Spleen (tissue), 13 donors: ENCODE measurements at places on chromosomes 3 and 15. TPM values are rescaled to one million over a fixed set of nuclear protein-coding genes. Genes with fewer than 3 reads are reported as not detected.

DNA sequence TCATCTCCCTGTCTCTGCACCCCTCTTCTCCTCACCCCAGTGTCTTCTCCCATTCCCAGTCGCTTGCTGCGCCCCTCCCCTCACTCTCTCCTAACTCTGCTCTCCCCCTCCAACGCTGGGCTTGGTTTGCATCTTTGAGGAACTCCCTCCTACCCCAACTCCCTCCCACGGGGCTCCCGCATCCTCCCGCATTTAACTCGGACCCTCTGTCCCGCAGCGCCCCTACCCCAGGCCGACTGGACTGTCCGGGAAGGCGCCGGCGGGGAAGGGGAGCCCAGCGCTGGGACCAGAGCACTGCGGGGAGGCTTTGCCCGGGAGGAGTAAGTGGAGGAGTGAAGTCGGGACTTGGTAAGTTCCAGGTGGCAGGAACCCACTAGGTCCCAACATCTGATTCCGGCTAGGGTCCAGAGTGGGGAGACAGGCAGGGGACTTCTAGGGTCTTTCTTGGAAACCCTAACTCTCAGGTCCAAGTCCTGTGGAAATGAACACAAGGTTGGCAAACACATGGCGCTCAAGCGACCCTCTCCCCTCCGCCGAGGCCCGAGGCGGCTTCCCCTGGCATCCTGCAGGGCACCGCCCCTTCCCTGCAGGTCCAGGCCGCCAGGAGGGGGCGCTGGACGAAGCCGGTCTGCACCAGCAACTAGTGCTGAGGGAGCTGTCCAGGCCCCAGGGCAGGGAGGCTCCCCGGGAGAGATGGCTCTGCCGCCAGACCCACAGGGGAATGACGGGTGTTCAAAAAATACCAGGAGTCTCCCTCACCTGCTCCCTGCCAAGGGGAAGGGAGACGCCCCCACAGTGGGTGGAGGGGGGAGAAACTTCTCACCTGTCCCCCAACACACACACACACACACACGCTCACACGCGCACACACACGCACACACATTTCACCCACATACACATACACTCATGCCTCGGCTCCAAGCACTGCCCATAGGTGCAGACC lies 53.2 kb downstream of the LHFPL4 start:
- H3K36me3 ChIP-seq, result no peaks in the 10 kb centered on the region
- peak; percentile 85 for DNase-seq
- H3K27ac ChIP-seq, result no peak overlapping the region
- peaks cover 34% of the 10 kb centered on the region for H3K27me3 ChIP-seq

DNA sequence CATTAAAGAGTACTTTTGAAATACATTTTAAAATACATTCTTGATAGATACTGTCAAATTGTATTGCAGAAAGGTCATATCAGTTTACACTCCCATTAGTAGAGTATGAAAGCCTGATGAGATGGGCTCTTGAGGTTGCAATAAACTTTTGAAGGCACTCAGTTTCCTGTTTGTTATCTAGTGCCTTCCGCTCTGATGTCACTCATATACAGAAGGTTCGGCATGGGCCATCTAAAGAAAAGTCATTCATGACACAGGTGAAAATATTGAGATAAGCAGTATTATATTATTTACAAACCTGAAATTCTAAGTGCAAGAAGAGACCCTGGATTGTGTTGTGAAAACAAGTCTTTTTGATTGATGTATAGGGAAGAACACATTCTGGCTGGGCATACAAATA lies 36.5 kb upstream of the DENND4A start:
- no peak for DNase-seq
- no peaks in the 10 kb centered on the region for H3K27me3 ChIP-seq
- no peak overlapping the region for H3K4me3 ChIP-seq
- H3K27ac ChIP-seq, result peak overlapping the region; percentile 49
- H3K4me1 ChIP-seq, result peaks cover 57% of the 10 kb centered on the region

DNA sequence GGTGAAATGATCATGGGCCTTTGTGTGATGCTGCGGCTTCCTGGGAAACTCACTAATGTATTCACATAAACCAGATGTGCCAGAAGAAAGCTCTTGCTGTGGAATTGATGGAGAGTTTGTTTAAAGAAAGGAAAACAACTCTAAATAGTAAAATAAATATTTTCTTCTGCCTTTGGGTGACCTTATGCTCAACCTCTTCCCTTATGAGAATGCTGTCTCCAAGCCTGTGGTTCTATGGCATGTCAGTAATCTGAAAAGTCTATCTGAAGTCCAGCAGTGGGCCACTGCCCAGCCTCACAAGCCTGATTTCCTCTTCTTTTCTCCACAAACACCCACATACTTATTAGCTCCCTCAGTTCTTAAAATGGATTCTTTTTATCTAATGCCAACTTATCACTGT lies 49.9 kb upstream of the PHLDB2 start:
- H3K27me3 ChIP-seq, result no peaks in the 10 kb centered on the region
- H3K4me1 ChIP-seq, result no peaks in the 10 kb centered on the region
- no peaks in the 10 kb centered on the region for H3K36me3 ChIP-seq
- no peak overlapping the region for H3K27ac ChIP-seq
- H3K4me3 ChIP-seq, result no peak overlapping the region

The FEZF2 gene
- not detected for total RNA-seq

The TF gene
- total RNA-seq, result 9.8 TPM

The FOXL2NB gene
- not detected for total RNA-seq

DNA sequence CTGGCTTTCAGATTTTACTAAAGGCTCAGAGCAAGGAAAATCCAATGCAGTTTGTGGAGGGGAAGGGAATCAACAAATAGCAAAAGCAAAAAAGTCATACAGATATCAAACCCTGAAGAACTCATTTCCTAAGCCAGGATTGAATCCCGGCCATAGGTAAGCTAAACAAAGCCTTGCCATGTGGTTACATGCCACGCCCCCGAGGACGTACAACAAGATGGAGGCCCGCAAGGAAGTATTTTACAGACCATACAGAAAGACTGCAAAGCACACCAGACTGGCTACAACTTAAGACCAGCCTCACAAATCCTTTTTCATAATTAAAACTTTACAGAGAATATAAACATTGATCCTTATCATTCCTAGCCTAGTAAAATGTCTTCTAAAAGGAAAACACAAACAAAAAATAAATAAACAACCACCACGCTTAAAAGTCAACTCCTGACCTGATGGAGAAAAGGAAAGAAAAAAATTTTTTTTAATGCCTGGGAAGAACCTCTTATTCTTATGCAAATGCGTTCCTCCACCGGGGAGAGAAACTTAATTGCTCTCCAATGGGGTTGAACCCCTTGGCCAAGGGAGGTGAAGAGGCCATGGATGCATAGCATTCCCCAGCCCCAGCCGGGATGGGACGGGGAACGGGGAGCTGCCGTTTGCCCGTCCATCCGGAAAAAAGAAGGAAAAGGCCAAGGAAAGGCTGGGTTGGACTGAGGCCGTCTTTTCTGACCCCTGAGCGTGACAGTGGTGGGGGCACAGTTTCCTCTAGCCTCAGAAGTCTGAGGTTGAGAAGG lies 39.3 kb downstream of the IL1RAP start:
- no peak overlapping the region for H3K4me3 ChIP-seq
- no peak overlapping the region for H3K27ac ChIP-seq
- no peaks in the 10 kb centered on the region for H3K27me3 ChIP-seq
- no peaks in the 10 kb centered on the region for H3K36me3 ChIP-seq
- no peak for DNase-seq

DNA sequence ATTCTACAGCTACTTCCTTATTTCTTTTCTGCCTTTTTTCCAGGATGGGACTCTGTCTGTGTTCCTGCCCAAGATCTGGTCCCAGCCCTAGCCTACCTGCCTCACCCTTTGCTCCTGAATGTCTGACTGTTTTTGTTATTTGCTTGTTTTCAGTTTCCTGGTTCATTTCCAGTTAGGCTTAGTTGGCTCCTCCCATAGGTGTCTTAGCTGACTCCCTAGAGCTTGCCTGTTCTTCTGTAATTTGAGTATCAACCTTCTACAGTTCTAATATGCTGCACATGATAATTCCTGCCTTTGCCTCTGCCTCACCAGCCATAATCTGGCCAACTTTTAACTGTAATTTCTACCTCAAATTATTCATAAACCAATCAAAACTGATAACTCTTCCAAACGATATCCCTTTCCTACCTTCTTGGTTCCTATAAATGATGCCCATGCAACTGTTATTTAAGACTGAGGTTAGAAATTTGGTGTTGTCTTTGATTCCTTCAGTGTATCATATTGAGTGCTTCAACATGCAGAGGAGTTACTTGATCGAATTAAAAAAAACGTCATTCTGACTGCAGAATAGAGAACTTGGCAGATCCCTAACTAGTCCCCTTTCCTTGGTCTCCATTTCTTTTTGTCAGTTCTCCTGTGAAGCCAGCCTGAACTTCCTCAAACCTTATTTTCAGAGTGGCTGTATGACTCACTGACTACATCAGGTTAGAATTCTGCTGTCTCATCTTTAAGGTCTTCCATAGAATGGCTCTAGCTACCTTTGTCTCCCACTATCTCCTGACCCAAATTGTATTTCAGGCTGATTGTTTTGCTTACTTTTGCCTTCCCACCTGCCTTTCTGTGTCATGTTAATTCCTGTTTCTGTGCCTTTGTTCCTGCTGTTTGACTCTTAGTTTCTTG lies 8.4 kb downstream of the GOLM2 start:
- peaks cover 48% of the 10 kb centered on the region for H3K4me1 ChIP-seq
- DNase-seq, result no peak

- no peaks in the 10 kb centered on the region for H3K36me3 ChIP-seq
- peak overlapping the region; percentile 37 for H3K4me3 ChIP-seq
- peak; percentile 94 for DNase-seq
- H3K27me3 ChIP-seq, result peaks cover 3% of the 10 kb centered on the region
- H3K27ac ChIP-seq, result peak overlapping the region; percentile 87
These were observed 5.6 kb downstream of the HES1 start for GRCh38 chr3:194141415-194142155.

The RTP1 gene
- not detected for total RNA-seq

The TMC3 gene
- not detected for total RNA-seq

DNA sequence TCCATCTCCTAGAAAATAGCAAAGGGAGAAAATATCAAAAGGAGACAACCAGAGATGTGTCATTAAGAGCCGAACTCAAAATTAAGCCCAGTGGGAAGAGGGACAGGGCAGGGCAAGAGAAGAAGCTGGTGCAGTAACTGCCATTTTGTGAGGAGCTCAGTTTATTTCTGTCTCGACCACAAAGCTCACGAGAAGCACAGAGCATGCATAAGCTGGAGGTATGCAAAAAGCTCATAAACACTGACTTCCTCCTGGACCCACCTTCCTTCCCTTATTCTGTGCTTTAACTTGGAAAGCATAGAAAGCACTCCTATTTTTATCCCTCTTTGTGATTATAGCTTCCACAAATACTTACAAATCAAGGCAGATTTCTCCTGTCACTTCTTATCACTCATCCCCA lies 81.3 kb downstream of the DGKG start:
- no peak overlapping the region for H3K27ac ChIP-seq
- no peak for DNase-seq
- no peaks in the 10 kb centered on the region for H3K27me3 ChIP-seq
- H3K4me3 ChIP-seq, result no peak overlapping the region
- no peaks in the 10 kb centered on the region for H3K4me1 ChIP-seq
- peaks cover 69% of the 10 kb centered on the region for H3K36me3 ChIP-seq

DNA sequence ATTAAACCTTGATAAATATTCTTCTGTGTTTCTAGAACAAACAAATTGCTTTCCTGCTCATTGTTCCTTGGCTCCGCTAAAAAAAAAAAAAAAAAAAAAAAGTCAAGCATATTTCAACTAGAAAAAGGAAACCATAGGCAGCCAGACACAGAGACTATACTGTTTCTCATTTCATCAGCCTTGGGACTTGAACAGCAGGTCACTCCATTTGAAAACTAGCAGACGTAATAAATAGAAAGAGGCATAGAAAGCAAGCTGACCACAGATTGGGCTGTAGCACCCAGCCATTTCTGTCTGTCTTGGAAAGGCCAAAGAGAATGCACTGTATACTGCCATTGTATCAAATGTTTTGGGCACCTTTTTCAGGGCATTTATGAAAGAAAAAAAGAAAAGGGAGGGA lies 697.1 kb downstream of the NLGN1 start:
- H3K36me3 ChIP-seq, result no peaks in the 10 kb centered on the region
- H3K4me1 ChIP-seq, result no peaks in the 10 kb centered on the region
- no peaks in the 10 kb centered on the region for H3K27me3 ChIP-seq
- H3K27ac ChIP-seq, result no peak overlapping the region

GRCh38 chr3:133230195-133230594 lies 169.7 kb upstream of the BFSP2 start:
- no peaks in the 10 kb centered on the region for H3K27me3 ChIP-seq
- no peaks in the 10 kb centered on the region for H3K36me3 ChIP-seq
- H3K4me3 ChIP-seq, result no peak overlapping the region
- H3K27ac ChIP-seq, result no peak overlapping the region
- H3K4me1 ChIP-seq, result no peaks in the 10 kb centered on the region
- no peak for DNase-seq

DNA sequence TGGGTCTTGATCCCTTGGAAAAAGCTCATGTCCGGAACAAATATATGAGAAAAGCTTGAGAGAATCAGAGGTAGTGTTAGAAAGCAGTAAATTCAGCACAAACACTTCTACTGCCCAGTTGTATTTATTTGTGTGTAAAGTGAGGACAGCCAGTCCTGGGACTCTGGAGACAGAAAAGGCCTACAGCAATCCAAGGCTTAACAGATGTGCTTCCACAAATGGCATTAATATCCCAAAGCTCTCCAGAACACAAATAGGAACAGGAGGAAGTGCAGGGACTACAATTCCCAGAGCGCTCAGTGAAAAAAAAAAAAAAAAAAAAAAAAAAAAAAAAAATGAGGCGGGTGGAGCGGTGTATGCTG lies 390 bp upstream of the AP2M1 start:
- H3K27ac ChIP-seq, result peak overlapping the region; percentile 96
- no peak for DNase-seq
- H3K4me3 ChIP-seq, result no peak overlapping the region
- H3K36me3 ChIP-seq, result peaks cover 54% of the 10 kb centered on the region

GRCh38 chr15:49751191-49751590 lies 130.3 kb downstream of the DTWD1 start:
- H3K4me3 ChIP-seq, result no peak overlapping the region
- H3K27ac ChIP-seq, result no peak overlapping the region
- no peaks in the 10 kb centered on the region for H3K36me3 ChIP-seq
- no peak for DNase-seq

The SOX14 gene
- total RNA-seq, result not detected

The DAZL gene
- total RNA-seq, result 0.51 TPM

- H3K27me3 ChIP-seq, result peaks cover 37% of the 10 kb centered on the region
- peak; percentile 91 for DNase-seq
- no peak overlapping the region for H3K27ac ChIP-seq
- H3K4me3 ChIP-seq, result no peak overlapping the region
These were observed 123.5 kb downstream of the RPLP1 start for GRCh38 chr15:69576035-69576526.
